Osteocyte (in vitro differentiated cells): ENCODE measurements at places on chromosomes 2 and 18. TPM values are rescaled to one million over a fixed set of nuclear protein-coding genes. Genes with fewer than 3 reads are reported as not detected.

- no peak overlapping the region for H3K27ac ChIP-seq
- H3K4me3 ChIP-seq, result no peak overlapping the region
- no peak for DNase-seq
- no peaks in the 10 kb centered on the region for H3K36me3 ChIP-seq
- H3K27me3 ChIP-seq, result no peaks in the 10 kb centered on the region
These were observed 182.7 kb downstream of the ANAPC1 start for GRCh38 chr2:111701266-111701665.

Gene RHBDD1
- total RNA-seq, result 27.7 and 32.7 TPM in 2 replicates

Gene DSEL
- total RNA-seq, result 105 and 108 TPM in 2 replicates

- H3K27ac ChIP-seq, result no peak overlapping the region
- peaks cover 10% of the 10 kb centered on the region for H3K4me1 ChIP-seq
- H3K27me3 ChIP-seq, result peaks cover 37% of the 10 kb centered on the region
These were observed 7.6 kb upstream of the PRKCE start for GRCh38 chr2:45643543-45644542.

- H3K36me3 ChIP-seq, result no peaks in the 10 kb centered on the region
- H3K27me3 ChIP-seq, result no peaks in the 10 kb centered on the region
- H3K4me3 ChIP-seq, result no peak overlapping the region
These were observed 45.2 kb upstream of the ST3GAL5 start for GRCh38 chr2:85933753-85934594.

DNA sequence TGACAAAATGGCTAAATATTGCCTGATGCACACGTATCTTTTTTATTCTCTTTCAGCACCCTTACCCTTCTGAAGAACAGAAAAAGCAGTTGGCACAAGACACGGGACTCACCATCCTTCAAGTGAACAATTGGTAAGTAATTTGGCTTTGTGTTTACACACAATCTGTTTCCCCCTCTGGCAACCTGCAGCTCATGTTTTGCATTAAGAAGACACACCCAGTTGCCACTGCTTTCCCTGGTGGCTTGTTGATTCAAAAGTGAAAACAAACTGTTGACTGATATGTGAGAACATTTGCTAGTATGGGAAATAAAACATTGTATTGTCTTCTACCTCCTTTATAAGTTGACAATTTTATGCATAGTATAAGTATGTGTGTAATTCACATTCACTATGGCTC, 113.0 kb downstream of the MEIS1 start:
- no peak overlapping the region for H3K27ac ChIP-seq
- H3K27me3 ChIP-seq, result peaks cover 9% of the 10 kb centered on the region
- no peaks in the 10 kb centered on the region for H3K36me3 ChIP-seq

DNA sequence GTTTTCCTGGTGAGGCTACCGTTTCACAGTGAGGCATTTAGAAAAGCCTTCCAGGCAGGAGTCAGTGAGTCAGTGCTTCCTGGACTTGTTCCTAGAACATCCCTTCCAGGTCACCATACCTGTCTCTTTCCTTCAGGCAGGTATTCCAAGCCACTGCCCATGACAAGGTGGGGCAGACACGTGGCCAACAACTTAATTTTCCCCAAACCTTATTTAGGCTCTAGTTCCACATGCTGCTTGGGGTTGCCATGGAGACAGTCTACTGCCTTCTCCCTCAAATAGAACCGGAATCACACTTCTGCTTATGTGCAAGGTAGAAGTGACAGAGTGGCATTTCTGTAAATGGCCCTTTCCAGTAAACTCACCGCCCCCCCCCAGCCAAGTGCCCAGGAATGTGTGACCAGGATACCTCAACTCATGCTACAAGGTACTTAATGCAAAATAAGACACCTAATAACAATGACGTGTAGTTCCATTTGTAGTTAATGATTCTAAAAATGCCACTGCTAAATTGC, 258.3 kb downstream of the PRKCE start:
- H3K27me3 ChIP-seq, result no peaks in the 10 kb centered on the region
- DNase-seq, result no peak
- no peak overlapping the region for H3K4me3 ChIP-seq

- H3K4me3 ChIP-seq, result no peak overlapping the region
- H3K27ac ChIP-seq, result no peak overlapping the region
- DNase-seq, result no peak
- no peaks in the 10 kb centered on the region for H3K36me3 ChIP-seq
- no peaks in the 10 kb centered on the region for H3K27me3 ChIP-seq
These were observed 2.4 kb downstream of the DOK1 start for GRCh38 chr2:74556831-74557370.

DNA sequence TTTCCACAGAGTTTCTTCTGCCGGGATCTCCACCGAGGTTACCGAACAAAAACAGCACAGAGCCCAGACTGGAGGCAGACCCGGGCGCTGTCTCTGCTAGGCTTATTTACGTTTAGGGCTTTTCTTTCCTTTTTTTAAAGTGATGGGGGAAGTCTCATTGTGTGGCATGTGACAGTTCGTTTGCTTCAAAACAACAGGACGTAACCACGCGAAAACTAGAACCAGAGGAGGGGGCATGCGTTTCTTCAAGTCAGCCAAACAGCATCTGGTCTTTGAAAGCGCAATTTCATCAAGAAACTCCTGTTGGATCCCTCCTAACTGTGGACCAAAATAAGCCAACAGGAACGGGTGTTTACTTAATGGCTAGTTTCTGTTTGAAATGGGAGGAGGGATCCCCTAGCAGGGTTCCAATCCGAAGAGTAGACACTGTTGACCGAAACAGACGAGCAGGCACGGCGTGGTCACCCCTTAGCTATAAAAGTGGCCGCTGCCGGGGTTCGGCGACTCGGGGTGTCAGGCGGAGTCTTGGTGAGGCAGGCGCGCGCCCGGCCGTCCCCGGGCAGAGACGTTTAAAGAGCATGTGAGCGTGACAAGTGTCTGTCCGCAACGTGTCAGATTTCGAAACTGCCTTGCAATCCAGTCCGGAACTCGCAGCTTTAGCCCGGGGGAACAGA, 997 bp upstream of the TGIF1 start:
- peak overlapping the region; percentile 87 for H3K4me3 ChIP-seq
- no peaks in the 10 kb centered on the region for H3K27me3 ChIP-seq
- no peaks in the 10 kb centered on the region for H3K36me3 ChIP-seq
- peak overlapping the region; percentile 99 for H3K27ac ChIP-seq
- peak; percentile 77 for DNase-seq

DNA sequence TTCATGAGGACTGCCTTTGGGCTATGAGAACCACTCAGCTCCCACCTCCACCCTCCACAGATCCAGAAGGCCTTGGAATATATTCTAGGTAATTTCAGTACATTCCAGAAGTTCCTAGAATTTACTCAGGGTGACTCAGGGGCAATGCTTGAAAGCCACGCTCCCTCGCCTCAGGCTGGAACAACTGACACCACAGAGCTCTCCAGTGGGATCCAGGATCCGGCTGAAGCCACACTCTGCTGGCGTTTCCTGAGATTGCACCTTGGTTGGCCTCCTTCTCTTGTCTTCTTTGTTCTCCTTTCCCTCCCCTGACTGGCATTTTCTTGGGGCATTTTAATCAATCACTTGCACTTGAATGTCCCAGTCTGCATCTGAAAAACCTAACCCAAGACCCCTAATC, 92.6 kb upstream of the KCNE4 start:
- no peak overlapping the region for H3K4me3 ChIP-seq
- no peak for DNase-seq

Gene ANKRD30B
- total RNA-seq, result not detected in 2 replicates

Gene SKOR2
- not detected in 2 replicates for total RNA-seq

DNA sequence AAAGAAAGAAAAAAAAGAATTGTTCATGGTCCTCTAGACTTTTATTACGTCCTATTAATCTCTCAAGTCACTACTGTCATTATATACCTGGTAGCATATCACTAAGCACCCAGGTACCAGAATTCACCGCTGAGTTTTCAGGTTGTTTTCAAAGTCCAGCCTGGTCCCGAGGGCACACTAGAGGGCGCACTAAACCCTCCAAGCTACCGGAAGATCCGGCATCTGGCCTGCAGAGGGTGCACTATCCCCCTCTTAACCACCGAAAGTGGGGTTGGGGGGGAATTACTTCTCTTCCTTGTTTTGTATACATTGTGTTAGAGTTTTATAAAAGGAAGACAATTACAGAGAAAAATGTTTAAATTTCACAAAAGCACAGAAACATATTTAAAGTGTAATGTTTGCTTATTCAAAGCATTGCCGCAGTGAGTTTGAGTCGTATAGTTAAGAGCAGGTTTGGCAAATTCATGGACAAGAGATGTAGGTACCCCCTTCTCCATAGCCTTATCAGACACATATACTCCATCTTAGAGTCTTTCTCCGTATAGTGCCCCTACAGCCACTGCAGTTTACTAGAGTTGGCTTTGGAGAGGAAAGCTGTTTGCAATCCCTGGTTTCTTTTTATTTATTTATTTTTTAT, 19.2 kb downstream of the MOGAT1 start:
- H3K4me1 ChIP-seq, result peaks cover 8% of the 10 kb centered on the region
- no peaks in the 10 kb centered on the region for H3K36me3 ChIP-seq
- H3K27ac ChIP-seq, result no peak overlapping the region
- peak; percentile 89 for DNase-seq
- no peaks in the 10 kb centered on the region for H3K27me3 ChIP-seq

Gene FER1L5
- 0.13 TPM in 1 of 2 replicates, not detected in the other for total RNA-seq

Gene NEU2
- not detected in 2 replicates for total RNA-seq

DNA sequence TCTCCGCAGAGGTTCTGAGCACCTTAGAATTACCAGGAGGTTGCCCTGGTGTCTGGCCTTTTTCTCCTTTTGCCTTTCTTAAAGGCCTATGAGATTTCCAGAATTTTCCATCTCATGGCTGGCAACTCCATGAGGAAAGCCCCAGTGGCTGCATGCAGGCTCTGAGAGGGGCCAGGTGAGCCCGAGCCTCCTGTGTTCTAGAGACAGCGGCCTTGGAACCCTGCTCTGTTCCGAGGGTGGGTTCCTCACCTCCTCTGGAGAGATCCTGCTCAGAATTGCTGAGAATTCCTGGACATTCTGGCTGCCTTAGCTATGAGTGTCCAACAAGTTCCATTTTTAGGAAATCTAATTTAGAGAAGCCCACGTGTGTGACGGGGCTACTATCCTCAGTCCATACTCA, 35.7 kb upstream of the HPCAL1 start:
- no peak overlapping the region for H3K27ac ChIP-seq
- H3K27me3 ChIP-seq, result peaks cover 6% of the 10 kb centered on the region
- no peak for DNase-seq
- no peak overlapping the region for H3K4me3 ChIP-seq

Gene STRN
- 27.0 and 27.2 TPM in 2 replicates for total RNA-seq

GRCh38 chr2:14684516-14684915, 52.0 kb downstream of the LRATD1 start:
- H3K27ac ChIP-seq, result no peak overlapping the region
- no peaks in the 10 kb centered on the region for H3K36me3 ChIP-seq
- no peaks in the 10 kb centered on the region for H3K4me1 ChIP-seq
- no peak overlapping the region for H3K4me3 ChIP-seq
- DNase-seq, result no peak

DNA sequence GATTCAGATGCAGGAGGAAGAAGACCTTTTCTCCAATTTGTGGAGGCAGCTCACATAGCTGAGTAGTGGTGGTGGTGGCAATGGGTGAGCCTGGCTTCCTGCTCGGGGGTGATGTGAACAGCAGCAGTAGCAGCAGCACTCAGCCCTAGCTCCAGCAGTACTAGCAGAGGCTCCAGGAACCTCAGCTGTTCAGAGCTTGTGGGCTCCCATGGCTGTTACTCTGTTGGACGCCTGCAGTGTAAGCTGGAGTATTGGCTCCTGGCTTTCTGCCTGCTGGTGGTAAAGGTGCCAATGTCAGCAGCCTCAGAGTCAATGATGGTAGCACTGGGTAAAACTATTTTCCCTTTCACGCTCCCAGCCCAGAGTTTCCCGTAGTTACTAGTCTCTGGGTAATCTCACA, 3.1 kb upstream of the SEH1L start:
- DNase-seq, result no peak
- no peak overlapping the region for H3K4me3 ChIP-seq
- H3K27me3 ChIP-seq, result no peaks in the 10 kb centered on the region
- peaks cover 2% of the 10 kb centered on the region for H3K36me3 ChIP-seq

GRCh38 chr2:203853722-203854121, 13.8 kb upstream of the CTLA4 start:
- DNase-seq, result no peak
- no peak overlapping the region for H3K27ac ChIP-seq
- H3K36me3 ChIP-seq, result no peaks in the 10 kb centered on the region
- H3K4me3 ChIP-seq, result no peak overlapping the region

Gene THSD7B
- 0.37 TPM in 1 of 2 replicates, not detected in the other for total RNA-seq

Gene PTGR3
- 17.7 and 19.7 TPM in 2 replicates for total RNA-seq

Gene PMAIP1
- total RNA-seq, result 23.0 and 24.4 TPM in 2 replicates

DNA sequence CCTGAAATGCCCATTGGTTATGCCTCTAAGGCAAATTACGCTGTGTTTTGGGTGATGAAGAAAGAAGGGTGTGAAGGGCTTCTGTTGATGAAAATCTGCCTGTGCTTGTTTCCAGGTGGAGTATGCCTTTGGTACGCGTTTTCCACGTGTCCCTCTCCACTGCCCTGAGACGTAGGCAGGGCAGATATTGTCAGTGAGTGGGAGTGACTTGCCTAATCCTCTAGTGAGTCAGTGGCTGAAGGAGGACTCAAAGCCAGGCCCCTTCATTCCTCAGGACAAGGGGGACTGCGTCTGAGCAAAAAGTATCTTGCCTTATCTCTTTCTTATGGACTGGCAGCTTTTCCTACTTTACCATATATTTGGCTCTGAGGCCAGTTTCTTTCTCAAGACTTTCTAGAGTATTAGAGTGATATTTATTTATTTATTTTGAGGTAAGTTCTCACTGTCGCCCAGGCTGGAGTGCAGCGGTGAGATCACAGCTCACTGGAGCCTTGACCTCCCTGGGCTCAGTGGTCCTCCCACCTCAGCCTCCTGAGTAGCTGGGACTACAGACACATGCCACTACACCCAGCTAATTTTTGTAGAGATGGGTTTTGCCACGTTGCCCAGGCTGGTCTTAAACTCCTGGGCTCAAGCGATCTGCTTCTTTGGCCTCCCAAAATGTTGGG, 10.2 kb downstream of the RALB start:
- no peaks in the 10 kb centered on the region for H3K4me1 ChIP-seq
- DNase-seq, result no peak
- no peaks in the 10 kb centered on the region for H3K27me3 ChIP-seq
- H3K36me3 ChIP-seq, result peaks cover 2% of the 10 kb centered on the region
- no peak overlapping the region for H3K27ac ChIP-seq

DNA sequence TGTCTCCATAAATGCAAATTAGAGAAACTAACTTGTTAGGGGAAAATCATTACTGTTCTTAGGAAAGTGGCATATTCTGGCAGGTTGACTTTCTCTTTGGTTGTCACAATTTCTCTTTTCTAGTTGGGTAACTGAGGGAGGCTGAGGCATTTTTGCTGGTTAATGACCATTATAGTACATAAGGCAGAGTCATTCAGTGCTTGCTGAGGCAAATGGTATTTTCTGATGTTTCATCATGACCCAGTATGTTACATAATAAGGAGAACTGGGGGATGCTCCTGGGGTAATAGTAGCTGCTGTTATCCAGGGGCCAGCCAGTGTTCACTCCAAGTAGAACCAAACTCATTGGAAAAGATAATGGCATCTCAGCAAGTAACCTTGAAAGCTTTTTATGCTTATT, 62.3 kb downstream of the ITGA6 start:
- H3K36me3 ChIP-seq, result no peaks in the 10 kb centered on the region
- no peak for DNase-seq
- H3K27me3 ChIP-seq, result no peaks in the 10 kb centered on the region
- H3K4me3 ChIP-seq, result no peak overlapping the region

- H3K27ac ChIP-seq, result peak within 1 kb of the TSS; percentile 99
- no peaks in the 10 kb centered on the region for H3K36me3 ChIP-seq
- H3K4me1 ChIP-seq, result peaks cover 48% of the 10 kb centered on the region
- H3K27me3 ChIP-seq, result no peaks in the 10 kb centered on the region
These were observed at the start of gene SF3B1 for GRCh38 chr2:197434541-197435513. SF3B1 (minus strand) TSS chr2:197435028; CDS start chr2:197434999, 29 bp downstream.

Gene TDRD15
- total RNA-seq, result not detected in 2 replicates

- H3K27me3 ChIP-seq, result no peaks in the 10 kb centered on the region
- peaks cover 25% of the 10 kb centered on the region for H3K4me1 ChIP-seq
- H3K27ac ChIP-seq, result no peak overlapping the region
- no peak for DNase-seq
- no peak overlapping the region for H3K4me3 ChIP-seq
- H3K36me3 ChIP-seq, result peaks cover 40% of the 10 kb centered on the region
These were observed 79.2 kb downstream of the SETBP1 start for GRCh38 chr18:44759925-44760342.

Gene LYG2
- total RNA-seq, result not detected in 2 replicates
